NCI-H1105 (cell line): ENCODE measurements at places on chromosomes 13 and 19.

- no peak for DNase-seq
Observed at GRCh38 chr13:59960683-59961082, 203.0 kb downstream of the DIAPH3 start.

GRCh38 chr13:84129966-84130365 lies 247.7 kb upstream of the SLITRK1 start:
- DNase-seq: no peak

DNA sequence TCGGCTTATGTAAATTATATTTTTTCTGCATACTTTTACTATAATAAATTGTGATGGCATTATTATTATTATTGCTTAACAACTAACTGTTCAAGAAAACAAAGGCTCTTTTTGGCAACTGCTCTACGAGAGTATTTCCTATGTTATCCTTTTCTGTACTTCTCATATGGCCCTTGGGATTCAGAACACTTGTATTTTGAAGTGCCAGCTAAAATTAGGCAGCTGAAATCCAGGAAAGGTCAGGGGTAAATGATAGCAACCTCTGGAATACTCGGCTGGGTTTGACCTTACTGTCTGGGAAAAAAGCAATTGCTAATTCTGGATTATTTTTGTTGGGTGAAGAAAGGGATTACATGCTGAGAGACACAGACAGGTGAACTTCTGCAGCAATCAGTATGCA lies 23.9 kb downstream of the EDNRB start:
- no peak for DNase-seq

DNA sequence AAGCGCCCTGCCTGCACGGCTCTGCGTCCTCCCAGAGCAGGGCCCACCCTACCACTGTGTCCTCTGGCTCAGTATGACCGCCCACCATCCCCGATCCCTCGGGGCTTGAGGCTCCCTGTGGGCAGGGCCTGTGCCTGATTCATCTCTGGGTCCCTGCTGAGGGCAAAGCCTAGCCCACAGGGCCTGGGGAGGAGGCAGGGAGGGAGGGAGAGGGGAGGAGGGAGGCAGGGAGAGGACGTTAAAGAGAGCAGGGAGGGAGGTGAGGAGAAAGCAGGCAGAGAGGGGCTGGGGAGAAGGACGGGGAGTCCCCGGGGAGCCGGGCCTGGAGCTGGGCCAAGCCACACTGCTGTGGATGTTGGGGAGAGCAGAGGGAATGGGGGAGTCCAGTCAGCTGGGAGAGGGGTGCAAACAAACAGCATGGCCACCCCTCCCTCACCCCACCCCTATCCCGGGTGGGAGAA lies 4.0 kb upstream of the ERFL start:
- no peak for DNase-seq

DNA sequence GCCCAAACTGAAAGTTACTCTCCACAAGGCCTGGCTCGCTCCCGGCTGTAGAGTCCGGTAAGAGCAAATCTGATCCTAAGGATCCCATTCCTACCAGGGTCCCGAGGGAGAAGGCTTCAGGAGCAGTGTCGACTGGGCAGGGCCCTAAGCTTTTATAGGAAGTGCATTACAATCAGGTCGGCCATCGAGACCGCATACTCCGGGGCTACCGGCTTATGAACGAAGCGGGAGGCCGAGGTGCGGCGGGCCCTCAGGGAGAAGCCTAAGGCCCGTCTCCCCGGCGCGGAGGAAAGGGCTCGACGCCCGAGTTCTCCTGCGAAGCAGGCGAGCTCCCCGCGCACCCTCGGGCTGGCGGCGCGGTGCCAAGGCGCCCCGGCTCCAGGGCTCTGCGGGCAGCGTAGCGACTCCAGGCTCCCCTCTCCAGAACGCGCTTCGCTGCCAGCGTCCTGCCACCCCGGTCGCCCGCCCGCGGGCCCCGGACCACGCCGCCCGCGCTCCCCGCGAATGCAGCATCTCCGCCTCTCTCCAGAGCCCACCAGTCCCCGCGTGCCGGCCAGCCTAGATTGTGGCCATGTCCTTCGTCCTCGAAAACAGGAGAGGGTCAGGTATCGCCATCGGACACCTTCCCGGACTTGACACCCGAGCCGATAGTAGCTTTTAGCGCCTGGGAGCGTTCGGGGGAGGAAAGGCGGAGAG lies 1.4 kb downstream of the EFNB2 start:
- DNase-seq: peak; percentile 79

DNA sequence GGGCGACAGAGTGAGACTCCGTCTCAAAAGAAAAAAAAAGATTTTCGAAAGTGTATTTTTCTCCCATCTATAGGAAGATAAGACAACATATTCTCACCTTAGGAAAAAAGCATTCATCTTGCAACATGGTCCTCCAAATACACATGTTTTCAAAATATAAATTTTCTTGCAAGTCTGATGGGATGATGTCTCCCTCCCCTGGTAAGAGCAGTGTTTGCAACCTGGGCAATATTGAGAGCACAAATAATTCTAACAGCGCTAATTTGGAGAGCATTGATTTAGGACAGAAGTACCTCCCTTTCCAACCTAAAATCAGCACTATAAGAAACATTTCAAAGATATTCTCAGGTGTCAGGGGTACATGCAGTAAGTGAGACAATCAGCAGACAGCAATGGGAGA lies 61.0 kb upstream of the SHISA2 start:
- no peak for DNase-seq

- DNase-seq: no peak
Observed at GRCh38 chr13:109868578-109869311, 82.4 kb upstream of the IRS2 start.

DNA sequence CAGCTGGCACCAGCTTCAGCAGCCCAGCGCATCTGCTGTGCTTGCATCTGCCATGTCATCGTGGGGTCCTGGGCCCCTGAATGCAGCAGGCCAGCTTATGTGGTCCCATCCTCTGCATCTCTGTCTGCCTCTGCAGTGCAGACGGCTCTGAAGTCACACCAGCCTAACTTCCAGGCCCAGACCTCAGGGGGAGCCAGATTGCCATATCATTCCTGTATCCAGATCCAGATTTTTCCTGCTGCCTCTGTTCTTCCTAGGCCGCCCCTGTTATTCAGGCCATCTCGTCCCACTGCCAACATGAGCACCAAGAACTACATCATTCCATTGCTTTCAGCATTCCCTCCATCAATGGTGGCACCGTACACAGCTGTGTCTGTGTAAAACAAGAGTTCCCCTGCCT lies 571.6 kb downstream of the UQCRFS1 start:
- no peak for DNase-seq
